ENCODE measurements at places on chromosomes 3 and 15. TPM values are rescaled to one million over a fixed set of nuclear protein-coding genes. Genes with fewer than 3 reads are reported as not detected.
A peak's percentile ranks its signal among the peaks of the same experiment; 100 is the strongest.

ATG3 gene
- total RNA-seq, result 54.5 TPM

- no peaks in the 10 kb centered on the region for H3K27me3 ChIP-seq
- H3K27ac ChIP-seq, result no peak overlapping the region
- peaks cover 17% of the 10 kb centered on the region for H3K4me1 ChIP-seq
- H3K4me3 ChIP-seq, result no peak overlapping the region
These were observed 2.9 kb downstream of the NGRN start for GRCh38 chr15:90268415-90268814.

DNA sequence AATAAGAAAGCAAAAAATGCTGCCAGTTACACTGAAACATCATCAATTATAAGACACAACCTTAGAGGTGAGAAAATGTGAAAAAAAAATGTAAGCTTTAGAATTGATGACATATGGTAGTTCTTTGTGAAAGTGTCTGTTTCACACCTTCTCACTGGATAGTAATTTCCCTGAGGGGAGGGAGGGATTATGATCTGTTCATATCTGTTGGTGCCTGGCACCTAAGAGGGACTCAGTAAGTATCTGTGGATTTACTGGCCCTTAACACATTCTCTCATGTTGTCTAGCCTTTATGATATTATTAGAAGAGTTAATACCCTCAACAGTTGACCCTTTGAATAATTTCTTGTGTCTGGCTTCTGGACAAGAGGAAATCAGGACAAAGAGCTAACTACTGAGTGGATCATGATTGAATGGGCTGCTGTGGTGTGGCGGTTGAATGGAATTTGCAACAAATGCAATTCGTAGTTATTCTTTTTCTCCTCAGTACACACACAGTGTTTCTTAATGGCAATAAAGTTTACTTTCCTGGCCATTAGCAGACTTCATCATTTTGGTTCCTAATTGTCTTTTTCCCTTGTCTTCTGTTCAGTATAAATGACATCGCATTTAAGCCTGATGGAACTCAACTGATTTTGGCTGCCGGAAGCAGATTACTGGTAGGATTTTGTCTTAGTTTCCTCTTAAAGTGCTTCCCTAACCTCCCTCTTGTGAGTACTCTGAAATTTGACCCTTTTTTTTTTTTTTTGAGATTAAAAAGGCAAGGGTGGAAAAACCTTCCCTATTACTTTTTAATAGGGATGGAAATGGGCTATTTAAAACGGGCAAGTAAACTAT is 9.5 kb downstream of the IFT122 start:
- peaks cover 8% of the 10 kb centered on the region for H3K4me1 ChIP-seq
- no peak overlapping the region for H3K4me3 ChIP-seq
- H3K27me3 ChIP-seq, result no peaks in the 10 kb centered on the region
- peak overlapping the region; percentile 41 for H3K27ac ChIP-seq

DNA sequence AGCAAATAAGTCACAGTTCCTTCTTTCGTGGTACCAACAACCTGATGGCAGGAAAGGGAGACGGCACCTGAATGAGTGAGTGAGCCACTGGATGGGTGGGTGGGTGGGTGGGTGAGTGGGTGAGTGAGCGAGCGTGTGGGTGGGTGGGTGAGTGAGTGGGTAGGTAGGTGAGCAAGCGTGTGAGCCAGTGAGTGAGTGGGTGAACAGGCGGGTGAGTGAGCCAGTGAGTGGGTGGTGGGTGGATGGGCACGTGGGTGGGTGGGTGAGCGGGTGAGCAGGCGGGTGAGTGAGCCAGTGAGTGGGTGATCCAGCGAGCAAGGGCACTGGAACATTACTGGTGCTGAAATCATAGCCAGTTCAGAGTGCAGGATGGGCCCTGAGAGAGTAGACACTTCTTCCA is 152.8 kb downstream of the MEGF11 start:
- H3K4me3 ChIP-seq, result no peak overlapping the region
- H3K4me1 ChIP-seq, result no peaks in the 10 kb centered on the region
- no peak overlapping the region for H3K27ac ChIP-seq
- no peaks in the 10 kb centered on the region for H3K36me3 ChIP-seq
- peaks cover 18% of the 10 kb centered on the region for H3K27me3 ChIP-seq

GRCh38 chr3:108152274-108152673 is 61.4 kb upstream of the CD47 start:
- H3K36me3 ChIP-seq, result no peaks in the 10 kb centered on the region
- no peaks in the 10 kb centered on the region for H3K4me1 ChIP-seq
- H3K27ac ChIP-seq, result no peak overlapping the region

GRCh38 chr3:157046520-157046919 is 113.4 kb downstream of the CCNL1 start:
- H3K27ac ChIP-seq, result no peak overlapping the region
- no peak overlapping the region for H3K4me3 ChIP-seq
- DNase-seq, result no peak
- no peaks in the 10 kb centered on the region for H3K27me3 ChIP-seq
- no peaks in the 10 kb centered on the region for H3K36me3 ChIP-seq

- H3K27ac ChIP-seq, result no peak overlapping the region
- H3K4me1 ChIP-seq, result peaks cover 62% of the 10 kb centered on the region
- H3K27me3 ChIP-seq, result no peaks in the 10 kb centered on the region
- H3K36me3 ChIP-seq, result no peaks in the 10 kb centered on the region
- no peak for DNase-seq
- H3K4me3 ChIP-seq, result no peak overlapping the region
These were observed 22.1 kb downstream of the PDE8A start for GRCh38 chr15:85003593-85004312.
